ELR (cell line): ENCODE measurements at places on chromosomes 3 and 15.

DNA sequence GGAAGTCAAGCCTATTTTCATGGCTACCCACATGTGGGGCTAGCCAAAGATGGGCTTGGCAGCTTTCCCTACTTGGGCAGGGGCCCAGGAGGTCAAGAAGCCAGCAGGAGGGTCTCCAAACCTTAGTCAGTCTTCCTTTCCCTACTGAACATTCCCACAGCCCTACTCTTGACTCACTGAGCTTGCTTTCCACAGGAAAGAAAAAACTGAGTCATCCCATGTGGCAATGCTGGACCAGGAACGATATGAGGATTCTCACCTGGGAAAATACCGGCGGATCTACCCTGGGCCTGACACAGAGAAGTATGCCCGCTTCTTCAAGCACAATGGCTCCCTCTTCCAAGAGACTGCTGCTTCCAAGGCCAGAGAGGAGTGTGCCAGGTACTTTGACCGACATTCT, 3.7 kb upstream of the NGRN start:
- peak; percentile 80 for DNase-seq

- peak; percentile 19 for DNase-seq
Measured at GRCh38 chr3:183481582-183481981, 53.2 kb upstream of the MCF2L2 start.

- DNase-seq = peak; percentile 95
Measured at GRCh38 chr3:174440741-174441587, 418.2 kb upstream of the NAALADL2 start.

- peak; percentile 40 for DNase-seq
Measured at GRCh38 chr15:49103002-49103401, 52.4 kb downstream of the COPS2 start.

DNA sequence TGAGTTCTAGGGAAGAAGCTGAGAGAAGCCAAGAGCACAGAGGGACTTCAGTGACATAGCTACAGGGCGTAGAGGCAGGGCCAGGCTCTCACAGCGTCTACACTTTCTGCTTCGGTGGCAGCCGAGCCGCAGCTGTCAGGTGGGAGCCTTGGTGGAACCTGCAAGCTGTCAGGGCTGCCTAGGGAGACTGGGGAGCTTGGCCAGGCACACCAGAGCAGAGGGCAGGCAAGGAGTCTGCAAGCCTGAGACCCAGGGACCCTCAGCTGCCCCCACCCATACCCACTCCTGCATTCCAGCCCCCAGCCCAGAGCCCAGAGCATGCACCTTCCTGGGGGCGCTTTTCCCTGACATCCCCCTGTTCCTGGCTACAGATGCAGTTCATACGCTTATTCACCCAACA, 13.4 kb upstream of the KLF15 start:
- DNase-seq = no peak

GRCh38 chr3:172808969-172809546, 58.5 kb downstream of the ECT2 start:
- peak; percentile 63 for DNase-seq

- no peak for DNase-seq
Measured at GRCh38 chr15:90701048-90701447, 16.1 kb upstream of the BLM start.

- peak; percentile 40 for DNase-seq
Measured at GRCh38 chr15:68228143-68228970, 1.2 kb downstream of the CLN6 start.

GRCh38 chr15:79475306-79475705, 43.2 kb downstream of the MINAR1 start:
- peak; percentile 35 for DNase-seq

DNA sequence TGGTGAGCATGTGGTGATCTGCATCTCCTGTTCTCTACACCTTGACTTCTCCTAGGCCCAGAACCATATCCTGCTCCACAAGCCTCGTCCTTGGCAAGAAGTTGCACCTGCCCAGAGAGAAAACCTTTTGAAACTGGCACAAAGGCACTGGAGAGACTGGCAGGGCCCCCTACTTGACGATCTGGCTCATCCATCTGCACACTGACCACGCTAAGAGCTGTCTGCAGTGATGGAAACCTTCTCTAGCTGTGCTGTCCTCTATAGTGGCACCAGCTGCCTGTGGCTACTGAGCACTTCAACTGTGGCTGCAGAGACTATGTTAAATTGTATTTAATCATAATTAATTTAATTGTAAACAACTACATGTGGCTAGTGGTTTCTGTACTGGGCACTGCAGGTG, 26.2 kb upstream of the SRP14 start:
- DNase-seq = no peak

GRCh38 chr3:168539909-168540308, 444.2 kb upstream of the GOLIM4 start:
- DNase-seq = peak; percentile 9

DNA sequence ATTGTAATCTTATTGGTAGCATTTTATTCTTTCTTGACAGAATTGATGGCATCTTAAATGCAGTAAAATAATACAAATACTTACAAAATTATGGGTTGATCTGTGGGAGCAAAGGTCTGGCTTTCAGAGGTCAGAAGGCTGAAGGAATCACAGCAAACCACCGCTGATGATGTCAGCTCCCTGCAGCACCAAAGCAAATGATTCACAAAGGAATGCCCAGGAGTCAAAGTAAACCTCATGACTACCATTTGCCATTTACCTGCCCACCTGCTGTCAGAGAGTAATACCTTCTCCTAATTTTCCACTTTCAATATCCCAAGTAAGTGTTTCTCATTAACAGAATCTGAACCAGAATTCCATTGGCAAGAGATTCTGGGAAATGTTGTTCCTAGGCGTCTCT, 46.1 kb downstream of the CPA3 start:
- peak; percentile 53 for DNase-seq

GRCh38 chr3:53550005-53550620, 55.7 kb downstream of the CACNA1D start:
- DNase-seq = no peak

GRCh38 chr15:87660251-87661129, 596.0 kb downstream of the NTRK3 start:
- DNase-seq = no peak

- no peak for DNase-seq
Measured at GRCh38 chr3:60010781-60011180, 961.0 kb upstream of the CFAP20DC start.

- DNase-seq = no peak
Measured at GRCh38 chr15:29429584-29429983, 160.0 kb upstream of the NSMCE3 start.

GRCh38 chr3:152930516-152930915, 95.6 kb downstream of the P2RY1 start:
- peak; percentile 4 for DNase-seq

DNA sequence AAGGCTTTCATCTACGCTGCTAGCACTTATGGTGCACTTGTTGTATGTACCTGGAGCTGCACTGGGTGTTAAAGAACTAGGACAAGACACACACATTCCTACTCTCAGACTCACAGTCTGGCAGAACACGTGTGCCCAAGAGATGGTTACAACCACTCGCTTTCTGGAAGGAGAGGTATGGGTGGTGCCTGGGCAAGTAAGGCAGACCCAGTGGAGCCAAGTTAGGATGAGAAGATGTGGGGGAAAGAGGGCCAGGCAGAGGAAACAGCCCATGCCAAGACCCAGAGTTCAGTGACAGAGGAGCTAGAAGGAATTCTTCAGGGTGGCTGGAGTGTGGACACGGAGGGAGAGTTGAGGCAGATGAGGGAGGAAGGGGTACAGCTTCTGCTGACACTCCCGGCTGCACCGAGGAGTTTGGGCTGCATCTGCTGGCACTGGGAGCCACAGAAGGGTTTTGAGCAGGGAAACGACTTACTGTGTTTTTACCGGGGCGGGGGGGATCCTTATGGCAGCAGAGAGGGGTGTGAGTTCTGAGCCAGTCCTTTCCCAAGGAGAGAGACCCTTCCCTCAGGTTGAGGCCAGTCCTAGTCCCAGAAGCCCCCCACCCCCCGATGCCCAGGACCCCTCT, 59.0 kb downstream of the GRIP2 start:
- DNase-seq = no peak

DNA sequence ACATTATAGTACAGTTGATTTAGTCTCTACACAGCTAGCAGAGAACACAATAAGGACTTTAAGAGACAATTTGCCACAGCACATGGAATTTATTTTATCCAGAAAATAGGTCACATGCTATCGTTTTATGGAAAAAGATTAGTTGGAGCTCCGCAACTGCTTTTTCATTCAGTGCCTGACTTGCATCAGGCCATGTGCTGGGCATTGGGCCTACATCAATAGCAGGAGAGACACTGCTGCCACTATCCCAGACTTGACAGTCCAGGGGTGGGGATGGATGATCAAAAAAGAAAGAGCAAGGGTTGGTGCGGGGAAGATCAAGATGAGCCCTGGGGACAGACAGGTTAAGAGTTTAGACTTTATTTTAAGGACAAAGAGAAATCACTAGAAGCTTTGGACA, 75.2 kb upstream of the C3orf80 start:
- no peak for DNase-seq

DNA sequence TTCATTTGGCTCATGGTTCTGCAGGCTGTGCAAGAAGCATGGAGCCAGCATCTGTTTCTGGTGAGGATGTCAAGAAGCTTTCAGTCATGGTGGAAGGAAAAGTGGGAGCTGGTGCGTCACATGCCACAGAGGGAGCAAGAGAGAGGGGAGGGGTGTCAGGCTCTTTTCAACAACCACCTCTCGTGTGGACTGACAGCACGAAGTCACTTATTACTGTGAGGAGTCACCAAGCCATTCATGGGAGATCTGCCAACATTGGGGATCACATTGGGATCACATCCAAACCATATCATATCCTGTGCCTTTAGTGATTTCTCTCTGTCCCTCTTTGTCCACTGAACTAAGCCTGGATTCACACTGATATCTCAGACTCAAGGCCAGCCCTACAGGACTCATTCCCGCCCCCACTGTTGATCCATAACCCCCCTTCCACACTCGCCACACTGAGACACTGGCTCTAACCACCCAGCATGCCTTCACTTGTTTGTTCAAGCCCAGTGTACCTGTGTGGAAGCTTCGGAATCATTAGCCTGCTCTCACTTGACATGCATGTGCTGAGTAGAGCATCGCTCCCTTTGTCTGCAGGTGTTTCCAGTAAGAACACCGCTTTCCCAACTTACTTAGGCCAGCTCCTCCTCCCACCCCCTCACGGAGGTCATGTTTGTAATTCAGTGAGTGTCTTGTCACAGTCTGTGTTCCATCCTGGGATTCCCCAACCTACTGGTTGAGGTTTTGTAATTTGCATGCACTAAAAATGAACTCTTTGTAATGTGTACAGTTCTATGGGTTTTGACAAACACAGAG, 132.2 kb downstream of the KLF13 start:
- no peak for DNase-seq

DNA sequence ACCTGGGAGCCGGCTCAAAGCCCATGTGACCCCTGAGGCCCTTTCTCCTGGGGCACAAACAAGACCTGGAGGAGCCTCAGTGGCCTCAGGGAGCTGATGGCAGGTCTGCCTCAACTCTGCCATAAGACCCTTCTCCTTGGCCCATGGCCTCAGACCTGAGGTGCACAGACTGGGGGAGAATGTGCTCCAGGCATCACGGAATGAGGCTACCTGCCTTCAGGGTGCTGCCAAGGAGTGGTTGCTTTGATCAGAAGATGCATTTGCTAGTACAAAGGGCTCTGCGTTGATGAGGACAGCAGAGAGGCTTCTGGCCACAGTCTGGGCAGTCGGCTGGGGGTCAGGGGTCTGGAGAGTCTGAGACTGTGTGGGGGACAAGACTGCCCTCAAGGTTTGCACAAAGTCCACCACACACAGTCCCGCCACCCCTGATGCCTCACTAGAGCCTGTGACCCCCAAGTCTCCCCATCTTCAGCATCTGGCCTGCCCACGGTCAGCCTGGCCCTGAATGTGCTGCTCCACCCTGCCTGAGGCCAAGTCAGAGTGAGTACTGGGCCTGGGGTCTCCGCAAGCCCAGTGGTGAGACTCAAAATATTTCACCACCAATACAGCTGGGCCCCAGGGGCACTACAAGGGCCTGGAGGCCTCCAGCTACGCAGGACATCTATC, 26.6 kb downstream of the ALDH1L1 start:
- no peak for DNase-seq

- DNase-seq = no peak
Measured at GRCh38 chr15:76954744-76955143, 23.2 kb downstream of the RCN2 start.

DNA sequence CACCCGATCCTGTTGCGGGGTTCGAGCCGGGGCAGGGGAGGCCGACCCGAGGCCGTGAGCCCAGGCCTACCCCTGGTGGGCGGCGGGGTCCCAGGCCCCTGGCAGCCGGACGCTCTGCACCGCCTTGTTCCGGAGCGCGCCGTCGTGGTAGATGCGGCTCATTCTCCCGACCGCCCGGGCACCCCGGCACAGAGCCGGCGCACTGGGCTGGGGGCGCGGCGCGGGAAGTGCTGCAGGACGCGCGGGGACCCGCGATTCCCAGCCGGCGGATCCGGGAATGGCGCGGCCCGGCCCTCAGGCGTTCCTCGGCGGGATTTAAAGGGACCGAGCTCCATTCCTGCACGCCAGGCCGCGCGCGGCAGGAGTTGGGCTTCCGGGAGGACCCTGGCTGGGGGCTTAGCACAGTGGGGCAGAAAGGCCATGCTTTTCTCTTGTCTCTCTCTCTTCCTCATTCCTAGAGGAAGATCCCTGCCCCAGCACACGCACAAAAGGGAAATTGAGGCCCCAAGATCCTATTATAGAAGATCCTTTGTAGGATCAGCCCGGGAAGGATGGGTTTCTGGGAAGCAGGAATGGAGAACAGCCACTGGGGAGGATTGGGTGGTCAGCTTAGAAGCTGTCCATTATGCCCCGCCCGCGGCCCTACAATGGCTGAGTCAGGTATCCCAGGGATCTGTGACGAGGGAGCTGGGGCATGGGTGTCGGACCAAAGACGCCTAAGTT, at the start of gene ARPIN:
Gene ARPIN (minus strand): TSS at position 279 of the 723 bp plus-strand sequence. CDS start 117 bp downstream, at position 162.
- peak; percentile 69 for DNase-seq

- peak; percentile 47 for DNase-seq
Measured at GRCh38 chr15:34304613-34305012, 33.0 kb downstream of the SLC12A6 start.

GRCh38 chr3:123723070-123723469, 138.2 kb upstream of the HACD2 start:
- no peak for DNase-seq

GRCh38 chr3:54168451-54168850, 46.1 kb downstream of the CACNA2D3 start:
- no peak for DNase-seq

GRCh38 chr15:89985111-89985510, 16.0 kb upstream of the ZNF710 start:
- DNase-seq = no peak
